ENCODE measurements at places on chromosomes 6 and 20. TPM values are rescaled to one million over a fixed set of nuclear protein-coding genes. Genes with fewer than 3 reads are reported as not detected.

ADTRP gene
- total RNA-seq: 0.56 TPM

VEGFA gene
- 30.8 TPM for total RNA-seq

C6orf52 gene
- total RNA-seq: 2.1 TPM

GHRH gene
- total RNA-seq: not detected

CD24 gene
- 243 TPM for total RNA-seq

RGS19 gene
- total RNA-seq: 38.9 TPM

SLC17A3 gene
- 1.1 TPM for total RNA-seq

BEND3 gene
- 3.0 TPM for total RNA-seq

SRMS gene
- 0.12 TPM for total RNA-seq

PRSS16 gene
- 3.3 TPM for total RNA-seq

TEAD3 gene
- 5.7 TPM for total RNA-seq

PDE7B gene
- 0.63 TPM for total RNA-seq

ZSCAN16 gene
- 4.2 TPM for total RNA-seq

CTSA gene
- 109 TPM for total RNA-seq

SAMD5 gene
- total RNA-seq: 0.43 TPM

CYP39A1 gene
- not detected for total RNA-seq

NEU1 gene
- 25.7 TPM for total RNA-seq

CYP24A1 gene
- total RNA-seq: 91.3 TPM

ARMC12 gene
- 0.62 TPM for total RNA-seq

KHDC1L gene
- total RNA-seq: not detected

PTP4A1 gene
- 98.2 TPM for total RNA-seq

TNF gene
- not detected for total RNA-seq

PCIF1 gene
- total RNA-seq: 29.3 TPM

FABP7 gene
- not detected for total RNA-seq

DBNDD2 gene
- 28.0 TPM for total RNA-seq

NEDD9 gene
- total RNA-seq: 53.1 TPM

CST5 gene
- not detected for total RNA-seq

NT5E gene
- total RNA-seq: 28.5 TPM

LST1 gene
- total RNA-seq: not detected

CD93 gene
- total RNA-seq: not detected

PMEPA1 gene
- total RNA-seq: 270 TPM

AIF1 gene
- not detected for total RNA-seq

LPA gene
- 0.09 TPM for total RNA-seq

RALGAPB gene
- total RNA-seq: 12.5 TPM

TPBG gene
- total RNA-seq: 35.5 TPM

CTAGE9 gene
- total RNA-seq: not detected

SPATA25 gene
- 0.52 TPM for total RNA-seq

TAGAP gene
- total RNA-seq: not detected

NNAT gene
- total RNA-seq: not detected

RBCK1 gene
- total RNA-seq: 138 TPM

GNMT gene
- 0.13 TPM for total RNA-seq

RAET1E gene
- total RNA-seq: 2.8 TPM

TRIM40 gene
- total RNA-seq: not detected

C20orf141 gene
- total RNA-seq: 0.29 TPM

GATA5 gene
- 0.45 TPM for total RNA-seq

MANEA gene
- 3.6 TPM for total RNA-seq

FOXQ1 gene
- 4.8 TPM for total RNA-seq

APMAP gene
- total RNA-seq: 185 TPM

MYO6 gene
- 7.3 TPM for total RNA-seq

Data from A549 treated with Hydrocortisone at 1 μM for 4 hours (cell line).